Psoas muscle (tissue), 8 donors: ENCODE measurements at places on chromosomes 11 and 22.

DNA sequence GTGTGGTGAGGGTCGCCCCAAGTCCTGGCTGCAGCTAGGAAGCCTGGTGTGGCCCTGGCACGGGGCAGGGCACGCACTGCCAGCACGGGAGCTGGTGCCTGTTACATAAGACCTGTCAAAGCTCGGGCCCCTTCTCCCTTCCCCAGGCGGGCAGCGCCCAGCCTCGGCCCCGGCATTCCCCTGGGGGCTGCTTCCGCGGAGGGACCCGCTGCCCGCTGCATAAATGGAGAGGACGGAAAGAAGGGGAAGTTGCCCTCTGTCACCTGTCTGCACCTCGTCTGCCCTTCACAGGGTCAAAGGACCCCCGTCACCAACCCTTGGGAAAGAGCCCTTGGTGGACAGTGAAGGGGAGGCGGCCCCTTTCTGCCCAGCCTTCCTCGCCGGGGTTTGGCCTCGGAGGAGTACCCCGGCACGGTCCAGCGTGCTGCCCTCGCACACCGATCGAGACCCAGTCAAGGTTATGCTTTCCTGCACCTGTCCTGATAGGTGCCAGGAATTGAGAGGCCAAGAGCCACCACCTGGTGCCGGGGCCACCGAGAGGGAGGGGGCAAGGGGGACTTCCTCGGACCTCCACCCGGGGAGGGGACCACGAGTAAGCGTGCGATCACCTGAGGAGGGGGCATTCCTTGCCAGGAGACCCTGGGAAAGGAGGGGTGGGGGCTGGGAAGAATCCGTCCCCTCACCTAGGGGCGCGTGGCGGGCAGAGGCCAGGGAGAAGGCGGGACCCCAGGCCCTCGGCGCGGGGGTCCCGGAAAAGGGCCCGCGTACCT is 16.8 kb upstream of the MFRP start:
- no peak for DNase-seq

DNA sequence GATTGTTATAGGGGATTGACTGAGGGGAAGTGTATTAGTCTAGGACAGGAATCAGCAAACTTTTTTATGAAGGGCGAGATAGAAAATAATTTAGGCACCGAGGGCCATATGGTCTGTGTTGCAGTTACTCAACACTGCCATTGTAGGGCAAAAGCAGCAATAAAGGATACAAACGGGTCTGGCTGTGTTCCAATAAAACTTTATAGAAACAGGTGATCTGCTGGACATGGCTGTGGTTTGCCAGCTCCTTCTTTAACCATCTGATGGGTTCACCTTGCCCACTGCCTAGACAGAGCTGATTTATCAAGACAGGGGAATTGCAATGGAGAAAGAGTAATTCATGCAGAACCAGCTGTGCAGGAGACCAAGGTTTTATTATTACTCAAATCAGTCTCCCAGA is 20.0 kb downstream of the PRR5L start:
- DNase-seq: no peak

DNA sequence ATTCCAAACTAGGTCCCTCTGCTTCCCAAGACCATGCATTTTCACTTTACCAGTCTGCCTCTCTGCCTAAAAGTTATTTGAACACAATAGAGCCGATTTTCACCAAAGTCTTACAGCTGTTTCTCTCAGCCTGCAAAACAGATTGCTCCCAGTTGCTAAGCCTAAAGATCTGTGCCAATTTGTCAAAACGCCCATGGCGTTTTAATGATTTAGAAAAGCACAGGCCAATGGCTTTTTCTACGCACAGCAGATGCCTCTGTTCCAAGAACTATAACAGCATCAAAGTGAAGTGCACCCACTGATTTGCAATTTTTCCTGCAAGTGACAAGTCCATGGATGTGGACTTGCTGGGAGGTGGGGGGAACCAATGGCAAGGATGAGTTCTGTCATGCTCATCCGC is 173.9 kb upstream of the SYN3 start:
- no peak for DNase-seq

DNA sequence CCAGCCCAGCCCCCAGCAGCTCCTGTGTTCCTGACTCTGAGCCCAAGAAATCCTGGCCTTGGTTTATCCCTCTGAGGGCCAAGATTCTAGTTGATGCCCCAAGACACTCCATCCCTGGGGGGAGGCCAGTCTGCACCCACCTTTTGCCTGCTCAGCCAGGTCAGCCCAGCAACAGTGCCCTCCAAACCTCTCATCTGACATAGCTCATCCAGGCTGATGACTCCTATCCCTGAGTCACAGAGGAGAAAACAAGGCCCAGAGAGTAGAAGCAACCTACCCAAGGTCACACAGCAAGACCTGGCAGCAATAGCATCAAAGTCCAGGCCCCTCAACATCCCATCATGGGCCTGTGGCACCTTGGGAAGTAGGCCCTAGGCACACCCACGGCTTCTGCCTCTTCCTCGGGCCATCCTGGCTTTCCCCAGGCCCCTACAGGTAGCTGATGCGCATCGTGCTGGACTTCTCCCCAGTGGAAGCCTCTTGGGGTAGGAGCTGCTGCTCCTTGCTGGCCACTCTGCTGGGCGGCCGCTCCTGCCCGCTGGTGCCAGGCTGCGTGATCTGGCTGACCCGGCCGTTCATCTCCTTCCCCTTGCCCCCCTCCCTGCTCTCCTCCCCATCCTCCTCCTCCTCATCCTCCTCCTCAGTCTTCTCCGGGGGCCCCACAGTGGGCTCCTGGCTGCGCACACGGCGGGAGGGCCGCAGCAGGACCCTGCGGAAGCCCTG is 6.0 kb downstream of the SSTR3 start:
- no peak for DNase-seq

DNA sequence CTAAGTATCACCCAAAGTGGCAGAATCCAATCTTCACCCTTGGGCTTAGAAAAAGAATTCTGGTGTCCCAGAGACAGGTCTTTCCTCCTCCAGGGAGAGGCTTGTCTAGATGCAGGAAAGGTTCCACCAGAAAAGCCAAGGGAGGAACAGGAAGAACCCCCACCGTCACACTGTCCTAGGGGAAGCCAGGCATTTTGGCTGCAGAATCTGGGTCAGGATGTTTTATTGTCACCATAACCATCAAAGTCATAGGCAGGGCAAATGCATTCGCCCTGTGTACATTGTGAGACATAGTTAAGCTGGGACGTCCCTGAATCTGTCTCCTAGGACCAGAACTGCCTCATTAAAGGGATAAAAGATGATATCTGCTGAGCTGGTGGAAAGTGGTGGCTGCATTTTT is 590.5 kb downstream of the OPCML start:
- no peak for DNase-seq

DNA sequence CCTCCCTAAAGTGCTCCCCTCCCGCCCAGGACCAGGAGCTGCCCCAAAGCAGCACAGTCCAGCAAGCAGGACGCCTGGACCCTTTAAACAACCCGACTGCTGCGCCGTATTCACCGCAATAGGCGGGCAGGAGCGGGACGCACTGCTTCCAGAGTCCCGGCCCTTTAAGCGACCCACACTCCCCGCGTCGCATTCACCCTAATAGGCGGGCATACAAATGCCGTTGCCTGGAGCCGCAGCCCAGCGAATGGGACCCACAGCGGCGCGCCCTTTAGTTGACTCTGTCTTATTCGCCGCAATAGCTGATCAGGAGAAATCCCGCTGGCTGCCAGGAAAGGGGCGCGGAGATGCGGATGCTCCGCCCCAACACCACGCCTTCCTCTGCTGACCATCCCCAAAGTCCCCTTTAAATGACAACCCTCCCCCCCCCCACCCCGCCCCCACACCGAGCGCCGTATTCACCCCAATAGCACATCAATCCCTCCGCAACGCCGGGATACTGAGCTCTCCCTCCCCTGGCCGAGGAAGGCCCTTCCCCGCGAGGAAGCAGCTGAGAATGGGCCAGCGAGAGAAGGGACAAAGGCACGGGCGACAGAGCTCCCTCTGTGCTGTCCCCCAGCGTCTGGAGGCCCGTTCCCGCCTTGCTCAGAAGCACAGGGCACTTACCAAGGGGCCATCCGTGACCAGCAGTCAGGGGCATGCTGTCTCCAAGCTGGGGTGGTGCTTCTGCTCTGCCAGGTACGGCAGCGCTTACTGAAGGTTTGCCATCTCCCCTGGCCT is 4.7 kb downstream of the OSBPL5 start:
- peak; percentile 91 for DNase-seq

DNA sequence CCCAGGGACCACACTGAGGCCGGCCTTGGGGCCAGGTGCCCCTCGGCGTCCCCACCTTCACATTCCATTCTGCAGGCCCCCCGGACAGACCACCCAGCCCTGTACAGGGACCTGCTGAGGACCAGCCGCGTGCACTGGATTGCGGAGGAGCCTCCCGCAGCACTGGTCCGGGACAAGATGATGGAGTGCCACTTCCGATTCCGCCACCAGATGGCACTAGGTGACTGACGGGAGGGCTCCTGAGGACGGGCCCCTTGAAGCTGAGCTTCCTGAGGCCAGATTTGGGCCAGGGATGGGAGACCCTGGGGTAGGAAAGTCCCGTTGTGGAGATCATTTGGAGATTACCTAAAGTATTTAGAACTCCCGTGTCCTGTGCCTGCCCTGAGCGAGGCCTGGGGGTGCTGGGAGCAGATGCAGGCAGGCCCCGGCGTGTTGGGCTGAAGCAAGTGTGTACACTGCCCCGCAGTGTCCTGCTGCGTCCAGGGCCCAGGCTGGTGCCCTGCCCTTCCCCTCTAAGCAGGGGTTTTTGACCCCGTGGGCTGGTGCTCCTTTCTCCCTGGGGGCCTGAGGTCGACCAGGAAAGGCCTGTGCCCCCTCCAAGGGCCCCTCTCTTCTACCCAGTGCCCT is 20.0 kb downstream of the TRMU start:
- peak; percentile 65 for DNase-seq

GRCh38 chr11:72352859-72353551 is 81.3 kb downstream of the CLPB start:
- no peak for DNase-seq

DNA sequence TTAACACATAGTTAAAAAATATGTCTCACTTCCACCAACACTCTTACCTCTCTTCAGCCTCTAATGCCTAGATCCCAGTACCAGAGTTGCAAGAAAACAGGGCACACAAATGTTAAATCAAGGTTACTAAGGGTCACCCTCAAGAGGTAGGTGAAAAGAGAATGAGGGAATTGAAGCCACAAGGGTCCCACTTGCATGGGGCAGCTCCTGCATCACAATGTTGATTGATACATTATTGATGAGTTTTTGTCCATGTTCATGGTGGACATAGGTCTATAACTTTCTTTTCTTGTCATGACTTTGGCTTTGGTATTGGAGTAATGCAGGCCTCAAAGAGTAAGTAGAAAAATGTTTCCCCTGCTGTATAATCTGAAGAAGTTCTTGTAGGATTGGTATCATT is 46.0 kb upstream of the IGLL5 start:
- DNase-seq: no peak

DNA sequence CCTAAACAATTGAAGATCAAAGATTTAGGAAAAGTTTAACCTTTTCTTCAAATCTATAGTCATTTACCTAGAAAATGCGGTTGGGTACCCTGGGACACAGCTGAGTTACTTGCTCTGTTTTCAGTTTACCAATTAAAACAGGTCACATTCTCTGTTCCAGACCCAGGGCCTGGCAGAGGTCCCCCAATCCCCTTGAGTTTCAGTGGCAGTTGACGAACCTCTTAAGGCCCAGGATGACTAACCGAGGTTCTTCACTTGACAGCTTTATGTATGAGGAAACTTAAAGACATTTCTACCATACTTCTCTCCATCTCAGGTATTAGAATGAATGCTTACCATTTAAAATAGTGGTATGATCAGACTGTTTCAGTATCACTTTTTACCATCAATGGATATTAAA is 16.3 kb downstream of the LDHAL6A start:
- DNase-seq: no peak

GRCh38 chr11:23948851-23949250 is 548.0 kb upstream of the LUZP2 start:
- DNase-seq: no peak

GRCh38 chr11:116693102-116693570 is 79.7 kb downstream of the BUD13 start:
- no peak for DNase-seq

DNA sequence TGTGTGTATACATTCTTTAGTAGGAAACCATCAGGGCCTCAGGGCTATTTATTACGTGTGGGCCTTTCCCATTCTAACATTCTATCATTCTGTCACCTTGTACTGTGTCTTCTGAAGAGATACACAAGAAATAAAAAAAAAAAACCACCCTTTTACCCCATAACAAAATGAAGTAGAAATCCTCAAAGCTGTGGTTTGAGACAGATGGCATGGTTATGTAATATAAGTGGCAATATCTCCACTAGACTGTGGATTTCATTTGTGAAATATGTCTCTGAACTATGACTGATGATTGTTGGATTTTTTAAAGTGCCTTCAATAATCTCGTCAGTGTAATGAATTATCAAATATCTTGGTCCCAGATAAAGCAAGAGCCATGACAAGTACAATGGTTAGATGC is 150.0 kb upstream of the BLID start:
- DNase-seq: no peak

DNA sequence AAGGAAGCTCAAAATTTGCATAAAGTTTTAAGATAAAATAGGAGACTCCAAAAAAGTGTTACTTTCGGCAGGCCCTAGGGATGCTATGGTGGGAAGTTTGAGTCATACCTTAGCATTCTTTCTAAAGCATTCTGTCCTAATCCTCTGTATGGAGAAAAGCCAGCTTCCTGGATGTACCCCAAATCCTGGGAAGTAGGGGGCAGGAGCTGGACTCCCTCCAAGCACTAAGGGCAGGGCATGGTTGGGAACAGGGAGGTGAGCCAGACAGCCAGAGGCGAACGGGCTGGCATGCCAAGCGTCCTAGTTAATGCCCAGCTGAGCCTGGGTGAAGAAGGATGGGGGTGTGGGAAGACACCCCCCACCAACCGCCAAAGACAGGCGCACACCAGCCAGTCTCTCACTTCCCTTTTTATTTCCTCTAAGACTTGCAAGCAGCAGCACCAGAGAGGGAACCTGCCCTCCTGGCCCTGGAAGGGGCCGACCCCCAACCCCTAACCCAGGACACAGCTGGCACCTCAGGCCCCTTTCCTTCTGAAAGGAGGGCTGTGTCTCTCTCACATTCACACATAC is 23.9 kb downstream of the RTN4RL2 start:
- DNase-seq: no peak

- no peak for DNase-seq
Observed at GRCh38 chr11:47359162-47359561, 6.7 kb upstream of the MYBPC3 start.

DNA sequence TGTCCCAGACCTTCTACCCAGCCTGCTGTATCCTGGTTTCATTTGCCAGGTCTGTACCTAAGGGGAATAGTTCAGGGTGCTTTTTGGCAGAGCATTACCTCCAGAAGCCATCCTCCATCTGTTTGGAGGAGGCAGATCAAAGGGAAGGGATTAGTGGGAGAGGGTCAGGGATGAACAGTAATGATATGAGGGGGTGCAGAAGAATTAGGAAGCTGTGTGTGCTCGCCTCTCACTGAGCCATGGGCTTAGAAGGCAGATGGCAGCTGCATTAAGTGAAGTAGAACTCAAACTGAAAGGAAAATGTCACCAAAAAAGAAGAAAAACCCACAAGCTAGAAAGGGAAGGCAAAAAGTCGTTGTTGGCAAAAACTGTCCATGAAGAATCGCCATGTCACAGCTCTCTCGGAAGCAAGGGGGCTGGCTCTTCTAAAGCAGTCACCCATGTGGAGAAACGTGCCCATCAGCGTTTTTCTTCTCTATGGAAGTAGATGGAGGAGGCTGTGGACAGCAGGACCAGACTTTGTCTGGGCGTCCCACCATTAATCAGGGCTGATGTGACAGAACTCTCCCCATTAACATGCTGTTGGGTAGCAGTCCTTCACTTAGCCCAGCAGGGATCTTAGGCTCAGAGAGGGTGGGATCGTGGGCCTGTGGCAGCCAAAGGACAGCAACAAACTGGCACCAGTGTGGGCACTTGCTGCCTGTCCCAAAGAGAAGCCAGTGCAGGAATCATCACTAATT is 46.8 kb downstream of the CEP164 start:
- no peak for DNase-seq

- DNase-seq: no peak
Observed at GRCh38 chr11:77303328-77303727, 1.8 kb upstream of the GDPD4 start.
